ENCODE measurements at places on chromosomes 12 and 14.

DNA sequence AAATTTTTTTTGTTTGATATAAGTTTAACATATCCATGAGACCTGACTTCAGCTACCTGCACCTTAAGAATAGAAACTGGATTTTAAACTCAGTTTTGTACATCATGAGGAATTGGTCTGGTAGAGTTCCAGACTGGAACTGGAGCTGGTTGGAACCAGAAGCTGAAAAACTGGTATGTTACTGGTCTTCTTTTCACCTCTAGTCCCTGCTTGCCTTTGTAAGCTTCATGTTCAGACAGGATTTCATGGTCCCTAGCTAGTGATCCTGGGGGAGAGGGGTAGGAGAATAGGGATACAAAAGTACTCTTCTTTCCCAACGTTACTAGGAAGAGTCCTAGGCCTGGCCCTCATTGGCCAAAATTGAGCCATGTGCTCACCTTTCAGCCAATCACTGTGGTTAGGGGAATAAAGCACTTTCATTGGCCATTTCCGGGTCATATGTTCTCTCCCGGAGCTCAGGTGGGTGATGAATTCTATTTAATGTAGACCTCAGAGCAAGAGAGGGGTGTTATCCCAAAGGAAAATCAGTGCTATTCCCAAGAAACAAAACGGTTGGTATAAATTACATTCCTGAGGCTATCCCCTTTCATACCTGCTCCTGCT, 36.9 kb upstream of the APPL2 start:
- DNase-seq: no peak

DNA sequence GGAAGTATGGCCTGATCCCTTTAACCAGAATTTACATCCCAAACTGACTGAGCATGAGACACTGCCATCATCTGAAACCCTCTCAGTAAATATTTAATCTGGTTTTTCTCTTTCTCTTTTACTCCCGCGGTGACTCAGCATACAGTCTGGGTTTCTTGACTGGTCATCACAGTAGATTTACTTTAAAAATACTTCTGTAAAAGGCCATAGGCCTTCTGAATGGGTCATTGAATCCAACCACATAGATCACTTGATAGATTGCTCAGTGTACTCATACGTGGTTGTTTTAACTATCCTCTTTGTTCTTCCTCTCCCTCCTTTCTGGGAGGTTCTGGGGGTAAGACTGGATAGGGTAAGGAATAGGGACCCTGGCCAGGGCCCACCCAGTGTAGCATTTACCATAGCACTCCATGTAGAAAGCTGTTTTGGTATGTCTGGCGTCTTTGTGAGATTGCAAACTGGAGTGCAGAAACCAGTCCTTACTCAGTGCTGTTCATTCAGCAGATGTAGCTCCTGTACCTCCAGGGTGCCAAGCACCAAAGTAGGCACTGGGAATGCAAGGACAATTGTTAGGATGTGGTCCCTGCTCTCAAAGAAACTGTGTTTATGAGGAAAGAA, 165.7 kb downstream of the SRGAP1 start:
- DNase-seq: no peak

DNA sequence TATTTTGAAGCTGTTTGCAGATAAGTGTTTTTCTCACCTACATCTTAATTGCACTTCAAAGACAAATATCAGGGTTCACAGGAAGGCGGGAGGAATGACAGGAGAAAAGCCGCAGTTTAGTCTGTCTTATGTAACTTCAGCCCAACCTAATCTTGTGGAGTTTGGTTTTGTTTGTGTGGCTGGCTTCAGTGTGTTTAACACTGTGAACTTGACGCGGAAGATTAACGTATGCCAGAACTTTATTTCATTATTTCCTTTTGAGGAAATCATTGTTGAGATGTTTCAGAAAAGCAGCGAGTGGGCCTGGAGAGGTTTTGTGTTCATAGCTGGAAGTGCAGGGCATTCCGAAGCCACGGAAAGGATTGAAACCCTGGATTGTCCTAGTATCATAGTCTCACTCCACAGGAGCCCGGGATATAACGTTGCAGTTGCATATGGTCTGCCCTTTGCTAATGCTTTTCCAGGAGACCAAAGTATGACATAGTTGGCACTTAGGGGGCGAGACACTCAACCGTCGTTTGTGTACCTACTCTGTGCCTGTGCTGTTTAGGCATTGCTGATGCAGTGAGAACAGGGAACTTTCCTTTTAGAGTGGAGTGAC, 2.0 kb downstream of the PELI2 start:
- peak; percentile 16 for DNase-seq

GRCh38 chr14:77139540-77140358, 1.8 kb downstream of the ZDHHC22 start:
- no peak for DNase-seq

DNA sequence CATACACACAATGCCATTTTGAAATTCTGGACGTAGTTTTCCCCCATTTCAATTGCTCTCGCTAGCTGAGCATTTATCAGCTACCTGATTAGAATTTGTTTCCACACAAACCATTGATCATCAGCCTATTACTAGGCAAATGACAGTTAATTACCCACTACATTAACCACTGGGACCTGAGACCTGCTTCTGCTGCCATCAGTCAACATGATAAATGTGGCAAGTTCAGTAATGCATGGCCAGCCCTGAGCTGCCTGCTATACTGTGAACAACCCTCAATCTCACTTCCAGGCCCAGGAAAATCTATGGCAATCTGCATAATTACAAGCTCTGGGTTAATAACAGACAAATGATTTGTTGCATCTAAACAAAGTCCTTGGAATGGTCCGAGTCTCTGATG, 43.5 kb downstream of the LMO3 start:
- DNase-seq: no peak

GRCh38 chr12:56724972-56725722, at the start of gene NACA:
NACA (minus strand) TSS chr12:56725299; CDS start chr12:56724521, 778 bp downstream.
- DNase-seq: peak; percentile 97

GRCh38 chr12:25550186-25550585, 2.9 kb downstream of the LMNTD1 start:
- no peak for DNase-seq

DNA sequence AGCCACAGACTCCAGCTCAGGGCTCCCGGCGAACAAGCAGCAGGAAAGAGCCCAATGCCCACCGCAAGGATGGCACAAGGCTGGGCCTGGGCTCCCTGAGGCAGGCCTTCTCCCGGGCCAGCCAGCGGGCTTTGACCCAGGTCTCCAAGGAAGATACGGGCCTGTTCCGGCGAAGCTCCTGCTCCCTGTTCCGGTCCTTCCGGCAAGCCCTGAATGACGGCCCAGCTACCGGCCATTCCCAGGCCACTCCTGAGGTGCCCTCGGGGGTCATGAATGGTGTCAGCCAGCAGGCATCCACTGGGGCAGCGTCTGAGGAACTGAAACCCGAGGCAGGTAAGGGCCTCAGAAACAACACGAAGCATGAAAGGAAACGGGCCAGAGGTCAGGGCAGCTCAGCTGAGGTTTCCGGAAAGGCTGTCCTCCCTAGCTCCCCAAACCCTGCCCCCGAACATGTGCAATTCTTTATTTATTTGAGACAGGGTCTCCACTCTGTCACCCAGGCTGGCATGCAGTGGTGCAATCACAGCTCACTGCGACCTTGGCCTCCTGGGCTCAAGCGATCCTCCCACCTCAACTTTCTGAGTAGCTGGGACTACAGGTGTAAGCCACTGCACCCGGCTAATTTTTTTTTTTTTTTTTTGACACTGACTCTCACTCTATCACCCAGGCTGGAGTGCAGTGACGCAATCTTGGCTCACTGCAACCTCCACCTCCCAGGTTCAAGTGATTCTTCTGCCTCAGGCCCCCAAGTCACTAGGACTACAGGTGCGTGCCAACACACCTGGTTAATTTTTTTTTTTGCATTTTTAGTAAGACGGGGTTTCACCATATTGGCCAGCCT, 6.0 kb downstream of the EXOC3L4 start:
- no peak for DNase-seq

DNA sequence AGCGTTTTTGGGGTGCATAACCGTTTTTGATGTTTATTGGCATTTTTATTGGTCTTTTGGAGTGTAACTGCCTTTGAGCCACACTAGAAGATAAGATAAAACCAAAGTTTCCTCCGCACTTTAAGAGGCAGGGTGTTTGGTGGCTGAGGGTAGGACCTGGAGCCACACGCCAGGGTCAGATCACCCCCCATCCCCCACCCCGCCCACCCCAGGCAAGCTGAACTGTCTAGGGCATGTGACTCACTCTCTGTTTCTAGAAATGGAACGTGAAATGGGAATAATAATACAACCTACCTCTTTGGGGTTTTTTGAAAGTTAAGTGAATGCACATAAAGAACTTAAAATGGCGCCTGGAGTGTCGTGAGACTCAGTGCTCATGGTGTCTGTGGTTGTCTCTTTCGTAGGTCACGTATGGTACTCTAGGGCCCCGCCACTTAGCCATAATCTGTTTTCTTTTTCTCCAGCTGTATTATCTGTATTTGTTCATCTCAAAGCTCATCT, 56.0 kb downstream of the PPP2R5C start:
- peak; percentile 76 for DNase-seq

DNA sequence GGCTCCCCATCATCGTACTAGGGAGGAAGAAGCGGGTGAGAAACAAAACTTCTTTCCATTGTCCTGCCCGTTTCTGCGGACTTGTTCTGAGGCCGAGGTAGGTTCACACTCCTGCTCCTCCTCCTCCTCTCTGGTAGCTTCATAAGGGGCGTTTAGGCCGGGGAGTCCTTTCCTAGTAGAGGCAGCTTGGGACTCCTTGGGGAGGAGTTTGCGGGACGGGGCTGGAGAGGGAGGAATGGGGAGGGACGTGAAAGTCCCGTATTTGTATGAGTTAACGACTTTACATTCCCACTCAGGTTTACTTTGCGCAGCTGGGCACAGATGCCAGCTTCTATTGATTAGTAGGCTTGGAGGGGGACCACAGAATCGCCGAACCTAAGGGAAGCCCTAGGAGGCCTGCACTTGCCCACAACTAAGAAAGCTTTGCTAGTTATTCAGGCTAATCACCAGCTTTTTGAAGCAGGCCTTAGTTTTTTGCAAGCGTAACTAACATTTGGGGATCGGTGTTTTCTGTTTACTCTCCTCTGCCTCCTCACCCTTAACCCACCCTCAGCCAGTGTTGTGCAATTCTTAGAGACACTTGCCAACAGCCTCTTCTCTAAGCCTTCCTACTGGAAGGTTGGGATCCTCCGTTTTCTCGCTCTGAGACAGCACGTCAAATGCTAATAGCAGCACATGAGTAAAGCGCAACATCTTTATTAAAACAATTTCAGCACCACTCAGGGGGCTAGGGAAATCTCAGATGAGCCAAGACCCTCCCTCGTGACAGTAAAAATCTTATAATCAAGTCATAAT, 499 bp downstream of the RNASE4 start:
- no peak for DNase-seq

- DNase-seq: no peak
Observed at GRCh38 chr12:55996715-55997534, at the start of gene SUOX. SUOX (plus strand) TSS chr12:55997276; CDS start chr12:56002222, 4,946 bp downstream.

DNA sequence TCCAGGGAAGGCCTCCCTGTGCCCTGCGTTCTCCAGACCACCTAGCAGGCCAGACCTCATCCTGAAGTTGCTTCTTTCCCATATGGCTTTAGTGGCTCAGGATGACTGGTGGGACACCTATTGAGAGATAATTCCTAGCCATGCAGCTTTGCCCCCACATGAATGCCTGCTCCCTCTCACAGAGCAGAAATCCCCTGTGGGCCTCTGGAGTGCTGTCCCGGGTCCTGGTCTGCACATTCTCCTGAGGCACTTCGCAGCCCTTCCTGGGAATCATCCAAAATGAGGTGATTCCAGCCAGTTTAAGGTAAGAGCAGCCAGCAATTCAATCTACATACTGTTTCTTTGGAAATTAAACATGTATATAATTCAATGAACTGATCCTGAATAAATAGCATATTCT, 135.9 kb downstream of the GPR65 start:
- no peak for DNase-seq

DNA sequence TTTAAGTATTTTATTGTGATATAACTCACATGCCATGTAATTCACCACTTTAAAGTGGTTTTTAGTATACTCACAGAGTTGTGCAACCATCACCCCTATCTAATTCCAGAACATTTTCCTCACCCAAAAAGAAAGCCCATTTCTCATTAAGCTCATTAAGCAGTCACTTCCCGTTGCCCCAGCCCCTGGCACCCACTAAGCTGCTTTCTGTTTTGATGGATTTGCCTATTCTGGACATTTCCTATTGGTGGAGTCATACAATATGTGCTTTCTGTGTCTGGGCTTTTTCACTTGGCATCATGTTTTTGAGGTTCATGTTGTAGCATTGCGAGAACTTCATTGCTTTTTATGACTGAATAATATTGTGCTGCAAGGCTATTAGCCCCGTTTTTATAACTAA, 66.0 kb downstream of the ARL6IP4 start:
- no peak for DNase-seq

DNA sequence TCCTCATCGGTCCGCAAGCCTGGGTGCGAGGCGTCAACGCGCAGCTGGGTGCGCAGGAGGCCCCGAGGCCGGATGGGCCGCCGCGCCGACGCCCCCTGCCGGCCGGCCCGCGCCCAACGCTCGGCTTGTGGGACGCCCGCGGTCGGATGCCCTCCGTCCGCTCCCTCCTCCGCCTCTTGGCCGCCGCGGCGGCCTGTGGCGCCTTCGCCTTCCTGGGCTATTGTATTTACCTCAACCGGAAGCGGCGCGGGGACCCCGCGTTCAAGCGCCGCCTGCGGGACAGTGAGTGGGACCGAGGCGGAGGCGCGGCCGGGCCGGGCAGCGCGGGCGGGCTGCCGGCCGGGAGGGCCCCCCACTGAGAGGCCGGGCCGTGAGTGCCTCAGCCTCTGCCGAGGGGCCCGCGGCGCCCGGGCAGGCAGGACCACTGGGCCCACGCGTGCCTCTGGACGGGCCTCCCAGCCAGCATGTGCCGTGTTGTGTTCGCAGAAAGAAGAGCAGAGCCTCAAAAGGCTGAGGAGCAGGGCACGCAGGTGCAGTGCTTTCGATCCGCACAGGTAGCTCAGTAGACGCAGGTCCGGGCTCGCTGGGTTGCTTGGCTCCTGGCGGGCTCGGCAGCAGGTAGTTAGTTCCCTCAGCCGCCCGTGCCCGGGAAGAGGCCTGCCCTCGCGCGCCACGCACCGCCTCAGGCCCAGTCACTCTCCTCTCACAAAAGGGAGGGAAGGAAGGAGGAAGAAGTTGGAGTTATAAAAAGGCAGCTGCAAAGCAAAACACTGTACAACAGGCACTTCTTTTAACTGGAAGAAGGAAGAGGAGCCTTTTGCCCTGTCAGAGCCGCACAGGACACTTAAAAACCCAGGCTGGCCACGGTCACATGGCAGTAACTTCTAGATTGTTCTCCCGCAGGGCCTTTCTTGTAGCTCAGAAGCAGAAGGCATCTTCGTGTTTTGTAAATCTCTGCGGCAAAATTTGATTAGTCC, at the start of gene TOMM20L:
TOMM20L (plus strand) TSS at position 119 of the 977 bp plus-strand sequence; CDS start at position 147, 28 bp downstream.
- DNase-seq: peak; percentile 73

DNA sequence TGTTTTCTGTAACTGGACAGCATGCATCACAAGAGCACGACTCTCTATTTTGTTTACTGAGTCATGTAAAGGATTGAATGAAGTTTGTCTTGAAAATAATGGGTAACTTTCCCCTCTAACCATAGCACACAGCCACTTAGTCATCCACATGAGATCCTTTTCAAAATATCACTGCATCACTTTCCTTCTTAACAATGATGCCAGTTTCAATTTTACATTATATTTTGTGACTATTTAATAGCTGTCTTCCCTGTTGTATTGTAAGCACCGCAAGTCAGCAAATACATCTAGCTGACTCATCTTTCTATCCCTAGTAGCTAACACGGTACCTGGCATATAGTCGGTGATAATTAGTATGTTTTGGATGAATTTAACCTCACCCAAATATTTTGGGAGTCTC, 83.3 kb upstream of the PPM1H start:
- no peak for DNase-seq
